ENCODE measurements at places on chromosomes 16 and 17. TPM values are rescaled to one million over a fixed set of nuclear protein-coding genes. Genes with fewer than 3 reads are reported as not detected.

The EME1 gene
- 0.46 TPM for total RNA-seq

The SLC6A2 gene
- not detected for total RNA-seq

The DNAH3 gene
- 0.12 TPM for total RNA-seq

DNA sequence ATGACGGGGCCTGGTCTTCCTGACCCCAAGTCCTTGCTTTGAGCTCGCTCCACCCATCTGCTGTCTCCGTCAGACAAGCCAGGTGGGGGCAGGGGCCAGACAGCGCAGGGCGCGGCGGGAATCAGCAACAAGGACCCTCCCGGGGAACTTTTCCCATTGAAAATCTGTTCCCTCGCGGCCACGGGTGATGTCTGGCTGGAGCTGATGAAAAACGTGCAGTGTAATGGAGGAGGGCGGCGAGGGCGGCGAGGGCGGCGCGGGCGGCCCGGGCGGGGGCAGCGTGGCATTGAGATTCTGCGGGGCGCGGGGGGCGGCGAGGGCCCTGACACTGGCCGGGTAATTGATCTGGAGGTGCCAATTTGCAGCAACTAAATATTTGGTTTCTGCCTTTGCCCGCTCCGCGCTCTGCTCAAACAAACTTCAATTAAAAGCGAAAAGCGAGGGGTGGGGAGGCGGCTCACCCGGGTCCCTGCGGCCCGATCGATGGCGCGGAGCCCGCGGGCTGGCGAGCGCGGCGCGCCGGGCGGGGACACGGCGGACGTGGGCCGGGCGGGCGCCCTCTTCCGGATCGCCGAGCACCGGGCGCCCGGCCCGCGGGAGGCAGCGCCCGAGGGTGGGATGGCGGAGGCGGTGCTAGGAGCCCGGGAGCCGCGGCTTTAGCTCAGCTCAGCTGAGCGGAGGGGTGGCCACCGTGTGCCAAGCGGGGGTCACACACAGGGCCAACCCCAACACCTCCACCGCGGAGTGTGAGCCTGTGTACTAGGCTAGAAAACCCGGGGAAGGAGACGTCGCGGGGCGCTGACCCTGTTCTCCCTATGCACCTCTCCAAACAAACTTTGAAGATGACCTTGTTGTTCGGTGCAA, 32.4 kb downstream of the DCAKD start:
- DNase-seq, result peak; percentile 50

GRCh38 chr16:49348408-49349176, 25.0 kb upstream of the C16orf78 start:
- DNase-seq, result no peak

DNA sequence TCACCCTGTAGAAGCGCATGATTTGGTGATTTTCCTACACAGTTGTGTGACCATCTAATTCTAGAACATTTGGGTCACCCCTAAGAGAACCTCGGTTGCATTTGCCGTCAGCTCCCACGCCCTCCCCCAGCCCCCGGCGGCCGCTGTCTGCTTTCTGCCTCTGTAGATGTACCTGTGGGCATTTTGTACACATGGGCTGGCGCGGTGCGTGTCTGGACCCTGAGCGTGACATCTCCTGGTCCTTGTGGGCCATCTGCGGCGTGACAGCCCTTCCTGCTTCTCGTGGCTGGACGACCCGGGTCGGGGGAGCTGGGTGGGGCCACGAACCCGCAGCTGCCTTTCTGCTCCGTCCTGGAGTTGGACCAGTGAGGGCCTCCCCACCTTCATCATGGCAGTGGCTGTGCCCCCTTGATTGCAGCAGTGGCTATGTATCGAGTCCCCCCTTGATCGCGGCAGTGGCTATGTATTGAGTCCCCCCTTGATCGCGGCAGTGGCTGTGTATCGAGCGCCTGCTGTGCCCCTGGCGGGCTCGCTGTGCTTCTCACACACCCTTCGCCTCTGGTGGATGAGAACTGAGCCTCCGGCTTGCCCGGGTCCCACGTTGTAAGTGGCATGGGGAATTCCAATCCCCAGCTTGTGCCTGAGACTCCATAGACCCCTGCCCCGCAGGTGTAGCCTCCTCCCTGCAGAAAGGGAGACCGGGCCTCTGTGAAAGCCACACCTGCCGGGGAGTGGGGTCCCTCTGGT, 24.1 kb downstream of the GSE1 start:
- DNase-seq, result no peak

DNA sequence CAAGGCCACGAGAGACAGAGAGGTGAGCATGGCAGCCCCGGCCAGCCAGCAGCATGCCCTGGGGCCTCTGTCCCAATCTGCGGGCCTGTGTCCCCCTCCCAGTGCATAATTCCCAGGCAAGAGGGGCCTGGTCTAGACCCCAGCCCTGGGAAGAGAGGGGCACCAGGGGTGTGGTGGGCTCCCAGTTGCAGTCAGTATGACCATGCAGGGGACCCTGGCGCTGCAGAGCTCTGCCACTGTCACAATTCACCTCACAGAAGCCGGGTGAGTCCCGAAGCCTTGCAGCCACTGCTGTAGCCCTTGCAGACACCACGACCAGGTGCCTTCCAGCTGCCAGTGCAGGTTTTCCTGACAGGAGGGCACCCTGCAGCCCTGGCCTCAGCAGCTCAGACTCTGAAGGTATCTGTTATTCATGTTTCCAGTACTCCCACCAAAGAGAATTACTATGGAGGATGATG, 25.8 kb upstream of the KSR1 start:
- no peak for DNase-seq

DNA sequence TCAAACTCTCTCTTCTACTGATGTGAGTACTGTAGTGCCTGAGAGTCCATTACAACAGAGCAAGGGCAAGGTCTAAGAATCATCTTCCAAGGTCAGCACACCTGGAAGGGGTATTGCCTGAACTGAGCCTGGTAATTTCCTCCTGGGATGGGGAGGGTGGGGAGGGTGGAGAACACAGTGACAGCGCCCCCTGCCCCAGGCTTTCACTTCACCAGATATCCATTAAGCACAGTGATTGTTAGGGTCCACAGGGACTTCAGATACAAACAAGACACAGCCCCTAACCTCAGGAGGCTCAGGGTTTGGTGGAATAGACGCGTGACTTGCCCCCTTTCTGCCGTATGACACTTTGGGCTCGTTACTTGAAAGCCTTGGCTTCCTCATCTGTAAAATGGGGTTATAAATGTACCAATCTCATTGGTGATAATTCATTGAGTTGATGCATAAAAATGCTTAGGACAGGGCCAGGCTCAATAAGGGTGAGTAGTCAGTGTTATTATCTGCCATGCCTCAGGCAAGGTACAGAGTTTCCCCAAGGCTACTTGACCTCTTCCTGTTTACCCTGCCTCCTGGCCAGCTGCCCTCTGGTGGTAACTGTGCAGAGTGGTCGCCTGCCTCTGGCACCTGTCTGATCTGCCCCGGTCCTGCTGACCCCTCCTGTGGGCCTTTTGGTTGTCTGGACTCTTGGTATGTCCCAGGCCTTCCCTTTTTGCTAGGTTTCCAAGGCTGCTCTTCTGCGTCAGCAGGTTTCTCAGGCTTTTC, 13.1 kb upstream of the BRD7 start:
- no peak for DNase-seq

DNA sequence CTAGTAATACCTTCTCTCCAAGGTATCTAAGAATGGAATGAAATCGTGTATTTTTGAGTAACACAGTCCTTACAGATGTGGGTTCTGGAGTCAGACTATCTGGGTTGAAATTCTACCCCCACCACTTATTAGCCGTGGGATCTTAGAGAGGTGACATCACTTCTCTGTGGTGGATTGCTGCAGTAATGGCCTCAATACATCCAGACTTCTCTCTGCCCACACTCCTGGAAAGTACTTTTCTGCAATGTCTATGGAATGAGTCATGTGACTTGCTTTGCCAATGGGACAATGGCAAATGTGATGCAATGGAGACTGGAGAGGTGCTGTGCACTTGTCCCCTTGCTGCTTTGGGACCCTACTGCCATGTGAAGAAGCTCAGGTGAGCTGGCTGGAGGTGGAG, 418.2 kb downstream of the HAPSTR1 start:
- no peak for DNase-seq
